ENCODE measurements at places on chromosomes 4 and X. TPM values are rescaled to one million over a fixed set of nuclear protein-coding genes. Genes with fewer than 3 reads are reported as not detected.

Gene PABPC5
- total RNA-seq = 0.46 TPM

Gene SPANXB1
- not detected for total RNA-seq

Gene CCDC149
- total RNA-seq = 12.6 TPM

Gene TCEAL2
- total RNA-seq = not detected

Gene EVC
- total RNA-seq = 53.4 TPM

Gene ZNF711
- total RNA-seq = 6.1 TPM

Gene MAGEC2
- not detected for total RNA-seq

Gene NAA11
- total RNA-seq = not detected

Gene HAND2
- total RNA-seq = 56.4 TPM

Gene MCF2
- total RNA-seq = not detected

Gene IL3RA
- total RNA-seq = not detected

Gene FRMD7
- 0.05 TPM for total RNA-seq

Gene SPIN2A
- 0.23 TPM for total RNA-seq

Gene XG
- total RNA-seq = 0.59 TPM

Gene ITM2A
- total RNA-seq = not detected

Gene BRS3
- total RNA-seq = not detected

Gene ENAM
- total RNA-seq = not detected

Gene FATE1
- not detected for total RNA-seq

Gene RAB40AL
- 0.30 TPM for total RNA-seq

Gene FOXP3
- not detected for total RNA-seq
